Activated CD4-positive, alpha-beta T cell treated with anti-CD3 and anti-CD28 coated beads, Interleukin-2, amount 50 U/mL, for 24 hours (primary cell): ENCODE measurements at places on chromosomes 5 and 9.

GRCh38 chr9:92640398-92641091, 29.4 kb downstream of the IPPK start:
- DNase-seq, result no peak

DNA sequence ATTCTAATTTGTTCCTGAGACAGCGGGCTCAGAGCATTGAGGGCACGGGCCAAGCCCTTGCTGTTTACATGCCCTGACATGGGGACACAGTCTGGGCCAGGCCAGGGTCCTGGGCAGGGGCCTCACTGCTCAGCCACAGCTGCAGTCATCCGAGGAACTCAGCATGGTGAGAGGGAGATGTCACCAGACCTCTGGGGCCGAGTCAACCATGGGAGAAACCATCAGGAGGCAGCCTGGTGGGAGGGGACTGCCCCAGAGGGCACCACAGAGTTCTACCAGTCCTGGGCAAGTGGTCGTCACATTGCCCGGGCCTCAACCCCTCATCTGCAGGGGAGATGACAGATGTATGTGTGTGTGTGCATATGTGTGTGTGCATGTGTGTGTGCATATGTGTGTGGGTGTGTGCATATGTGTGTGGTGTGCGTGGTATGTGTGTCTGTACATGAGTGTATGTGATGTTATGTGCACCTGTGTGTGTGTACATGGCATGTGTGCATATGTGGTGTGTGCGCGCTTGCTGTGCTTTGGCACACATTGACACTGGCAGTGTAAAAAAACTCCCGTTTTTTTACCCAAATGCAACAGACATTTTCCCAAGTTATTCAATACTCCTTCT, 42.4 kb upstream of the TMEM250 start:
- DNase-seq, result no peak

DNA sequence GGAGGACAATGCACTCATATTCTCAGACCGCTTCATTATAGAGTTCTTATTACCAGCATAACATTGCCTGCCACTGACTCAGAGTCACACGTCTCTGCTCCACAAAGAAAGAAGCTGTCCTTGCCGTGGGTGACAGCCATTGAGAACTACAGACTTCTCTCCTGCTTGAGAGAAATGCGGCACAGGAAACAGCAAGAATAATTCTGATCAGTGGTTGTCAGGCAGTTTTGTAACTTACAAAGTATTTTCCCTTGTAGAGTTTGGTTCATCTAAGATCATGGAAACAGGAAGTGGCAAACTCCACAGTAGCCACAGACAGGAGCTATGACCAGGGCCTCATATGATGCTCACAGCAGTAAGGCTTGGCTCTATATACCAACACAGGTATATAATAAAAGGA, 47.0 kb downstream of the KCNV2 start:
- DNase-seq, result no peak

GRCh38 chr5:15004506-15004905, 132.9 kb upstream of the ANKH start:
- DNase-seq, result no peak

GRCh38 chr5:65247594-65247993, 234.1 kb downstream of the ADAMTS6 start:
- DNase-seq, result no peak

DNA sequence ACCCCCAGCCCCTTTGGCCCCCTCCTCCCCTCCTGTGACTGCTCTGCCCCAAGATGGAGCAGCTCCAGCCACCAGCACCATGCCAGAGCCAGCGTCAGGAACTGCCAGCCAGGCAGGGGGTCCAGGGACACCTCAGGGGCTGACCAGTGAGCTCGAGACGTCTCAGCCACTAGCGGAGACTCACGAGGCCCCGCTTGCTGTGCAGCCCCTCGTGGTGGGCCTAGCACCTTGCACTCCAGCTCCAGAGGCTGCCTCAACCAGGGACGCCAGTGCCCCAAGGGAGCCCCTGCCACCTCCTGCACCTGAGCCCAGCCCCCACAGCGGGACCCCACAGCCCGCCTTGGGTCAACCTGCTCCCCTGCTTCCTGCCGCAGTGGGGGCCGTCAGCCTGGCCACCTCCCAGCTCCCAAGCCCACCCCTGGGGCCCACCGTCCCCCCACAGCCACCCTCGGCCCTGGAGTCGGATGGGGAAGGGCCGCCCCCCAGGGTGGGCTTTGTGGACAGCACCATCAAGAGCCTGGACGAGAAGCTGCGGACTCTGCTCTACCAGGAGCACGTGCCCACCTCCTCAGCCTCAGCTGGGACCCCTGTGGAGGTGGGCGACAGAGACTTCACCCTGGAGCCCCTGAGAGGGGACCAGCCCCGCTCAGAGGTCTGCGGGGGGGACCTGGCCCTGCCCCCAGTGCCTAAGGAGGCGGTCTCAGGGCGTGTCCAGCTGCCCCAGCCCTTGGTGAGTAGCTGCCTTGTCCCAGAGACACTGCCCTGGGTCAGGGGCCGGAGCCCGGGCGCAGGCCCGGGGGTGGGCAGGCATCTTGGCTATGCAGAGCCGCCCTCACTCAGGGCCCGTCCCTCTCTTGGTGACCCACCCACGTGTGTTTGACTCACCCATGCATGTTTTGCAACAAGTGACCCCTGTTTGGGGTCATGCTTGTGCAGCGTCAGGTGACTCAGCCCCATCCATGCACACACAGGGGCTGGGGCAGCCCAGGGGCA, 105.2 kb downstream of the WNK2 start:
- DNase-seq, result no peak

- DNase-seq, result no peak
Observed at GRCh38 chr9:132762896-132763295, 92.6 kb downstream of the GTF3C4 start.

DNA sequence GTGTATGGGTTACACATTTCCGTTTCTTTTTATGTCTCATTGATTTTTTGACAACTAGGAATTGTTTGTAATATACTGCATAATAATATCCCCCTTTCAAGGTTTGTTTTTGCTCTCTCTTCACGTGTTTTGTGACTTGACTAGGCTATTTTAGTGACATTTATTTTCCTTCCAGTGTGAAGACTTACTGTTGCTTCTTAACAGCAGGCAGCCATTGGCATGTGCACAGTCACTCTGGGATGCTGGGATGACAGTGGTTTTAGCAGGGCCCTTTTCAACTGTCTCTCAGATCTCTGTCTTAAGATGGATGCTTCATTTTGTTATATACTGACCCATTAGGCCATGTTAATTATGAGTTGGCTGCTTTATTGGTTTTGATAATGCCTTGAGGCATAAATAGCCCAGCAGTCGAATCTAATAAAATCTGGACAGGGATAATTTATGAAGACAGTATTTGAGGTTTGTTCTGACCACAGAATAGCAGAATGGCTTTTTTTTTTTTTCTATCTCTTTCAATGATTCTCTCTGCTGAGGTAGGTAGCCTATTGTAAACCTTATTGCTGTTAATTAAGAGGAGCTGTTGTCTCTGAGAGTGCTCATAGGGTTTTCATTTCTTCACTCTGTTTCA, 536.0 kb downstream of the GABRG2 start:
- DNase-seq, result no peak

GRCh38 chr5:132909702-132910101, 36.2 kb downstream of the LEAP2 start:
- DNase-seq, result no peak

- no peak for DNase-seq
Observed at GRCh38 chr5:33801292-33801691, 90.5 kb downstream of the ADAMTS12 start.

DNA sequence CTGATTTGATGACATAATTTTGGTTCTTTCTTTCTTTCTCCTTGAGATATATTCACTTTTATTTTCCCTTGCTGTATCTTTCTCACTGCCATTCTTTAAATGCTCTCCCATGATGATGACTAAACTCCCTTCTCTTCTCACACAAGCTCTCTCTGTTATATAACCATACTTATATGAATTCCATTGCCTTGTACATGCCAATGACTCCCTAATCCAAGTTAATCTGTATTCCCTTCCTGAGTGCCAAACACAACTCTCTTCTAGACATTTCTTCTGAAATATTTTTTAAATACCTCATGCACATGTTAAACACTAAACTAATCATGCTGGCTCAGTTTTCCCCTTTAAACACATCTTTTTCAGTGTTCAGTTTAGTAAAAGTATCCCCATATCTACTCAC, 62.2 kb upstream of the ST8SIA4 start:
- no peak for DNase-seq

DNA sequence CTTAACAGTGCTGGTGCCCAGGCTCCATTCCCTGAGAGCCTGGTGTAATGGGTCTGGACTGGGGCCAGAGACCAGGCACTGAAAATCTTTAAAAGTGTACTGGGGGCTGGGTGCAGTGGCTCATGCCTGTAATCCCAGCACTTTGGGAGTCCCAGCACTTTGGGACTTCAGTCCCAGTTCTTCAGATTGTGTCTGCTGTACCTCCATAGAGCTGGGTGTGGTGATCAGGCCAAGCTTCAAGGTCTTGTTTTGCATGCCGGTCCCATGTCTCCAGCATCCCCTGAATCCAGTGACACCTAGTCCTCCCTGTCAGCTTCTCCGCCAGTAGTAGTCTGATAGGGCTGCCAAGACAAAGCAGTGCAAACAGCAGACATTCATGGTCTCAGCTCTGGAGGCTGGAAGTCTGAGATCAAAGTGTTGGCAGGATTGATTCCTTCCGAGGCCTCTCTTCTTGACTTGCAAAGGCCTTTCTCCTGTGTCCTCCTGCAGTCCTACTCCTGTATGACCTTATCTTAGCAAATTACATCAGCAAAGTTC, 108.2 kb downstream of the SYK start:
- no peak for DNase-seq
